ENCODE measurements at places on chromosomes 5 and 9.

- no peak for DNase-seq
Observed at GRCh38 chr5:15026011-15026893, 154.7 kb upstream of the ANKH start.

DNA sequence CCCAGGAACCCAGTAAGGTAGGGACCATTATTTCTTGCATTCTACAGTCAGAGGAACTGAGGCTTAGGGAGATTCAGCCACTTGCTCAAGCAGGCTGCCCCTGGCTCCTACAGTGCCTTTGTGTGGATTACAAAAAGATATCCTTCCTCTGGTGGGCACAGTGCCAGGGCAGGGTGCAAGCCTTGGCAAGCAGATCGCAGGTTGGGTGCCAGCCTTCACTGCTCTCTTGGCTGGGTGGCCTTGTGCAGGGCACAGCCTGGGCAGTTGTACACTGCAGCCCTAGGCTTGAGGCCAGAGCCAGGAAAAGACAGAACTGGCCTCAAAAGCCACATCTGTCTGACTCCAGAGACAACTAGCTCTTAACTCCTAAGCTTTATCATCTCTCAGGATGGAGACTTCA, 15.0 kb downstream of the DOCK2 start:
- no peak for DNase-seq

GRCh38 chr5:26940994-26941393, 97.4 kb downstream of the CDH9 start:
- DNase-seq = no peak

GRCh38 chr5:1488882-1489680, 34.7 kb downstream of the LPCAT1 start:
- no peak for DNase-seq

GRCh38 chr9:136316896-136317676, 10.3 kb upstream of the GPSM1 start:
- DNase-seq = no peak

GRCh38 chr5:134574521-134574920, 49.1 kb downstream of the JADE2 start:
- no peak for DNase-seq

DNA sequence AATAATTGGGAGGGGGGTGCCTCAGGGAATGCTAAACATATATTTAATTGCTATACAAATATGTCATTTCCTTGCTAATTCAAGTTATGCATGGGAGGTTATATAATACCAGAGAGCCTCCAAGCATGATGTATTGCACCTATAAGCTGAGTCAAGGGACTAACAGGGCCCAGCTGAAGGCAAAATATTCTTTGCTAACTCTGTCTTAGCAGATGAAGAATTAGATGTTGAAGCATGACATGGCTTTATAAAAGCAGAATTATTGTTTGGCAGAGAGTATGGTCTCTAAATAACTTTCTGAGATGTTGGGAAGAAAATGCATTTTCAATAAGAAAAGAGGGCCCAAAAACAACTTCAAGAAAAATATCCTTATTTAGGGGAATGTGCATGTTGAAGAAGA, 60.4 kb downstream of the SGCD start:
- DNase-seq = no peak

GRCh38 chr5:34959323-34959722, 30.0 kb downstream of the DNAJC21 start:
- DNase-seq = no peak

- peak; percentile 9 for DNase-seq
Observed at GRCh38 chr5:1516615-1517601, 6.9 kb downstream of the LPCAT1 start.

DNA sequence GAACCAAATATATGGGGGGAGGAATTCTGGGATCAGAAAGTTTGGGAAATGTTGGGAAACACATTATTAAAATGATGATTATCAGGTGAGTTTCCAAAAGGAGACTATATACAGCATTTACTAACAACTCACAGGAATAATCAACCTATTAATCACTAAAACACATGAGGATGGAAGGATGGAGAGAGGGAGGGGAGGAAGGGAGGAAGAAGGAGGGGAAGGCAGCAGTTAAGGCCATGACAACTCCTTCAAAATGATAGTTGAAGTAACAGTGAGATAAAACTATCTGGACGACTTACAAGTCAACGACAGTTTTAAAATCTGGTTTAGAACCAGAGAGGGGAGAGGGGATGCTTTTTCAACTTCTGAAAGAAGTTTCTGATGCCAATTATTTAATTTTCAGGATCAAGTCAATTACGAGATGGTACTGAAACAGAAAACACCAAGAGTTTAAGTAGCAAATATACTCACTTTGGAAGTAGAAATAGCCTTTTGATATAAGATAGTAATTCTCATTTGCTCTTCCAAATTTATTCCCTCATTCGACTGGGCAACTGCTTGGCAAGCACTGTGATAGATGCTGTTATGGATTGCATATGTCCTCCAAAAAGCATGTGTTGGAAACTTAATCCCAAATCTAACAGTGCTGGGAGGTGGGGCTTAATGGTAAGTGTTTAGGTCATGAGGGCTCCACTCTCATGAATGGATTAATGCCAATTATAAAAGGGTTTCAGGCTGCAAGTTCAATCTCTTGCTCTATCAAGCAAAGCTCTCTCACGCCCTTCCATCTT, 30.4 kb downstream of the FBXW11 start:
- DNase-seq = no peak

DNA sequence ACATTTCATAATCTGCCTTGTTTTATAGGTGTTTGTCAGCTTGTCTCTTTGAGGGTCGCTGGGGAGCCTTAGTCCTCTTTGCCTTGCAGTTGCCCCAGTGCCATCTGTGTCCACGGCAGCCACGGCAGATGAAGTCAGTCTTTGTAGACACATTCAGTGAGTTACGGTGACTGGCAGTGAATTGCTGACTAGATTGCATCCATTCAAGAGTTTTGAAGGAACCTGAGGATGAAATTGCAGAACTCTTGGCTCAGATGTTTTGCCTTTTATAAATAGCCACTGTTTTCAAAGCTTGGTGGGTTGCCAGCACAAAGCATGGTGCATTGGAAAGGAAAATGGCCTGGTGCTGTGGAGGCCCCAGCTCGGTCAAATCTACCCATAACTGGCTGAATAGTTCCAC, 125.6 kb downstream of the TRIO start:
- DNase-seq = no peak

DNA sequence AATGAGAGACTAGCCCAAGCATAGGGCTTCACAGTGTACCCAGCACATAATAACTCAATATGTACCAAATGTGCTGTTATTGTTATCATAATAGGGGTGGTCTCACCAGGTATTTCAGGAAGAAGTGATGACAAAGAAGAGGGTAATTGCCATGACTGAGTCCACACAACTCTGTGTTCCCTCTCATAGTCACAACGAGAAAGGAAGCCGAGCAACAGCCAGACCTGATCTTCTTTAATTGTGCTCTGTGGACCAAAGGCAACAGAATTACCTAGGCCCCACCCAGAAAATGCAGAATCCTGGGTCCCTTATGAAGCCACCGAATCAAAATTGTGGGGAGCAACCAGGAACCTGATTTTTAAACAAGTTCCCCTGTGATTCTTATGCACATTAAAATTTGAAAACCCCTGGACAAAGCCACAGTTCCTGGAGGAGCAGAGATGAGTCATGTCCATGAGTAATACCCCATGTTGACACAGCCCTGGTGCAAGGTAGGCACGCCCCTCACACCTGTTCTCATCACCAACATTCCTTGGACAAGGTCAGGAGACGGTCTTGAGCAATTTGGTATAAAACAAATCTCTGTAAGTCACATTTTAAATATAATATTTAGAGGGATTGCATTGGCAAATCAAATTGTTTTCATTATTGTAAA, 5.2 kb downstream of the FGF1 start:
- no peak for DNase-seq

GRCh38 chr5:41182666-41183065, 30.7 kb downstream of the C6 start:
- no peak for DNase-seq

DNA sequence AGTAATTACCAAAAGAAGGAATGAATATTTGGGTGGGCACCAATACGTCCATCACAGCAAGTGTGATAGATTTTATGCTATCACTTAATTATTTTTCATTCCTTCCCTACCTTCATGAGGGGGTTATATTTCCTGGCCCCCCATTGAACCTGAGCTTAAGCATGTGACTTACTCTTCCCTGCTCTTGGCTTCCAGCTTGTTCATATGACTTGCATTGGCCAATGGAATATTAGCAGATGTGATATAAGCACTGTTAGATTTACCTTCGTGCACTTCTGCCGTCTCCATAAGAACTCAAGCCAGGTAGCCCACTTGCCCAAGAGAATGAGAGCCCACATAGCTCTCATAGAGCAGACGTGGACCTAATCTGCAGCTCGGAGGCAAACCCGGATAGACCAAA, 99.1 kb upstream of the SMARCA2 start:
- no peak for DNase-seq

- DNase-seq = no peak
Observed at GRCh38 chr5:33711094-33711679, 180.6 kb downstream of the ADAMTS12 start.

DNA sequence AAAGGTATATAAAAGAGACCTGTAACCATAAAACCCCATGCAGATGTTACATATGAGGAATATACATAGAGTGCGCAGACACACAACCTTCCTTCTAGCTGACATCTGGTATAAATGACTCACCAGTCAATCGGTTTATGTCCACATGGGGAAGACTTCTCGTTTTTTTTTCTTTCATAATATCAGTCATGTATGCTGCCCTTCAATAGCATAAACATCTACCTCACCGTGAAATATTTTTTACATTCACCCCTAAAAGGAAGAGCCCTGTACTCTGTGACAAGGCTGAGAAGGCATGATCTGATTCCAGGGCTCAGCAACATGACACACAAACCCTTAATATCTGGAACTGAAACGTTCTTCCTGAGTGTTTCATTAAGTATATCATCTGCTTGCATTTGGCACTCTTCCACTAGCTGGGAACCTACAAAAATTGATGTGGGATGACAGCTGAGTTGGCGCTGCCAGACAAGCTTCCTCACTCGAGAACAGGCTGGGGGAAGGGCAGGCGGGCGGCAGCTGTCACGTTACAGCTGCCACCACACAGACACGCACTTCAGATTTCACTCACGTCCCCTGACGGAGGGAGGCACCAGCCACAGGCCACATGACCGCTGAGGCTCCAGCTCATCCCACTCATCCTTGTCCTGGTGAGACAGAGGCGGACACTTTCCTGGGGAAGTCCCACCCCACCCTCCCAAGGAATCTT, 74.2 kb downstream of the SHB start:
- DNase-seq = peak; percentile 80

DNA sequence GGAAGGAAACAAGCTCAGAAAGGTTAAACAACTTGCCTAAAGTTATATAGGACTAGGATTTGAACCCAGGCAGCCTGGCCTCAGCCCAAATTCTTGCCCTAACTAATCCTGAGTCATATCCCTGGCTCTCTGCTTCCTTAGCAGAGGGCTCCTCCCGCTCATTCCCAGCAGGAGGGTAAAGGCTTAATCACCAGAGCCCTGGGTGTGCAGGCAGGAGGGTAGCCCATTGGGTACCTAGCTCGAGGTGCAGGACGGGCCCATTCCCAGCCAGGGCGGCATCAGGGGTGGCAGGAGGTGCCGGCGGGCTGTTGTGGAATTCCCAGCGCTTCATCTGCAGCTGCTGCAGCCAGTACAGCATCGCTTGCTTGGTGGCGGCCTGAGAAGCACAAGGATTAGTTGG, 3.9 kb downstream of the TBC1D2 start:
- no peak for DNase-seq

- no peak for DNase-seq
Observed at GRCh38 chr5:38574009-38574408, 17.6 kb upstream of the LIFR start.

- no peak for DNase-seq
Observed at GRCh38 chr9:78958892-78959291, 612.9 kb upstream of the TLE4 start.

- DNase-seq = no peak
Observed at GRCh38 chr5:88049737-88050136, 218.9 kb downstream of the TMEM161B start.

DNA sequence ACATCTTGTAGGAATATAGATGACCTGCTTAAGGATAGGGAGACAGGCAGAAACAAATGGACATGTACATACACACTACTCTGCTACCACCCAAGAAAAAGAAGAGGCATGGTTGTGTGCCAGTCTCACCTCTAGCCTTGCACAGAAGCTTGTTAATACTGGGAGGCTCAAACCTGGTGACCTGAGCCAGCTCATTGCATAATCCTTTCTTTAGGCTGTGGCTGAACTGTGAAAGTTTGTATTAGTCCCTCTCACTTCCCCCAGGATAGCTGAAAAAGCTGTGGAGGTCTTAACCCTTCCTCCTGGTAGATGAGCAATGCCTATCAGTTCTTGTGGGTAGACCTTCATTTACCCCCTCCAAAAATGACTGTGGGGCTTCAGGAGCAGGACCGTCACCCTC, 28.7 kb downstream of the TPD52L3 start:
- no peak for DNase-seq

DNA sequence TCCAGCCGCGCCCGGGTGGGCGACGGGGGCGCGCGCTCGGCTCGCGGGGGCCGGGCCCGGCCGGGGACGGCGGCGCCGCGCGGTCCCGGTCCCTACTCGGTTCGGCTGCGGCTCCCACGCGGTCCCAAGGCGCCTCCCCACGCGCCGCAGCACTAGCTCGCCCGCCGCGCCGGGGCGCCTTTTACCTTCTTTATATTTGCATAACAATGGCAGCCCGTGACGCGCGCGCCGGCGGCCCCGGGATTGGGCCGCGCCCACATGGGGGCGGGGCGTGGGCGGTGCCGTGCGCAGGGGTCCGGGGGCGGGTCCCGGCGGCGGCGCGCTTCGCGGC, at the start of gene NRARP:
NRARP (minus strand) TSS at position 154 of the 331 bp plus-strand sequence. CDS start 343 bp downstream, outside the sequence.
- DNase-seq = peak; percentile 91

DNA sequence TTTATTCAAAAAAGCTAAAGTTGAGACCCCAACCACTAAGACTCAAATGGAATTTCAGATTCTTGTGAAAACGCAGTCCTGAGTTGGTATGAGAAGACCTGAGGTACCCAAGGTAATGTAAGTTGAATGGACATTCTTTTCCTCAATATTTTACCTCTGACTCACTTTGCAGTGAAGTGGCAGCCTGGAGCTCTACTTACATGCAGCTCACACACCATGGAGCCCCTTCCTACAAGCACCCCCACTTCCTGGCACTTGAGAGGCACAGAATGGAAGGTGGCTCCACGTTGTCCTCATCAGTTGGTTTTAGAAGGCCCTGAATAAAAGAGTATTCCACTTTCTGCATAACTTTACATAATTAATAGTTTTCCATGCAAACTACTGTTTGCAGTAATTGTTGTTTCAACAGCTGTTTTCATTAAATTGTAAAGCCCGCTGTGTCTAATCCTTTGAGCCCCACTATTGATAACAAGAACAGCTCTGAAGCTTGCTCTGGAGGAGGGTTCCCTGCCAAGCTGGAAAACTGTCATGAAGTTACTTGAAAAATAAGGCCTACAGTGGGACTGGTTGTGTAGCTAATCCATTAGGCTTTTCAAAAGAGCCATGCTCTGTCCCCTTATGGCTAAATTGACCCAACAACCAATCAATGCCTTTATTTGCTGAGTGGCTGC, 102.2 kb upstream of the SPATA31D4 start:
- no peak for DNase-seq

DNA sequence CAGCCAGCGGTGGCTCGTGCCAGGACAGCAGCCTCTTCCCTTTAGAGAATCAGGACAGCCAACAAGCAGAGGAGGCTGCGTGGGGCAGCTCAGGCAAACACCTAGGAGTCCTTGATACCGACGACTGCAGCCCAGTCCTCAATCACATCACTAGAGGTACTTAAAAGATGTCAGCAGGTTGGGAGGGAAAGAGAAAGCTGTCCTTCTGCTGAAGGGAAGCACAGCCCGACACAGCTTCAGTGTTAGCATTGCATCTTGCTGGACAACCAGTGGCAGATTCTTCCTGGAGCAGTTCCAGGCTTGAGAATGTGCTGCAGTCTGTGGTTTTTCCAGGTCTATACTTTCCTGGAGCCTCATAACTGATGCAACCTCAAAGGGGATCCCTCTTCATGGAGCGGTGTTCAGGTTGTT, 230.5 kb downstream of the SYK start:
- DNase-seq = no peak
